ENCODE measurements at places on chromosomes 3 and 15.
A peak's percentile ranks its signal among the peaks of the same experiment; 100 is the strongest.

DNA sequence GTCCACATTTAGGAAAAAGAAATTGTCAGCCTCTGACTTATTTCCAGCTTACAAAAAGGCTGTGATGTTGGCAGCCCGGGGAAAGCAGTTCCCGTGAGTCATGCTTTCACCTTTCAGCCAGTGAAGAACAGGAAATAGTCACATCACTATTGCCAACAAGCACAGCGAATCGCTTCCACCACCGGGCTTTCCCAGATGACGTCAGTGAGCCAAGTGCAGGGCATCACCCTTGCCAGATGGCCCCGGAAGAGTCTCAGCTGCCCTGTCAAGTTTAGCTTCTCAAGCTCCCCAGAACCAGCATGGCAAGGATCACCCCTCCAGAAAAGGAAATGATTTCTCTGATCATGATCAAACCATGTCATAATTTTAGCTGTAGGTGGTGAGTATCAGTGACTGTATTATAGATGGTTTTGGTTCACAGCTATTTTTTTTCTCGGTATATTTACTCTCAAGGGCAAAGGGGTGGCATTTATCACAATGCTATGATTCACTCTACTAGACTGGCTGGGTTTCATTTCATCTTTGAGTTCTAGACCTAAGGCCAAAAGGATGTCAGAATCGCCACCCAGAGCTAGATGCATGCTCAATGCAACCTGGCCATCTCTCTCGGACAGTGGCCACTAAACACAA lies 32.9 kb downstream of the B3GNT5 start:
- DNase-seq = peak; percentile 86

DNA sequence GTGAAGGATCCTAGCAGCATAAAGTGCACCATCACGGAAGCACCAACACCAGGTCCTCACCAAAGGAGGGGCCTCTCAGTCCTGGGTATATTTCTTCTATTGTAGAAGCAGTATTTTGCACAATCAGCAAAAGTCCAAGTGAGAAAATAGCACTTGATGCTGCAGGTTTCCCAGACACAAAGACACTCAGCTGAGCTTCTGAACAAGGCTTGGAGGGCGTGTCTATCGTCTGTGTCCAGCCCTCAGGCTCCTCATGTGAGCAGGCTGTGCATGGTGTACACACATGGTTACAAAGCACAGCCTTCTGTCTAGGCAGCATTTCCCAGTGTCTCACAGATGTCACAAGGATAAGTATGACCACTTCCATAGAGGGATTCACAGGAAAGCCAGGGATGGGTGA lies 98.3 kb upstream of the SPATA12 start:
- DNase-seq = no peak

- DNase-seq = no peak
Measured at GRCh38 chr3:87958289-87958688, 100.5 kb downstream of the CGGBP1 start.

DNA sequence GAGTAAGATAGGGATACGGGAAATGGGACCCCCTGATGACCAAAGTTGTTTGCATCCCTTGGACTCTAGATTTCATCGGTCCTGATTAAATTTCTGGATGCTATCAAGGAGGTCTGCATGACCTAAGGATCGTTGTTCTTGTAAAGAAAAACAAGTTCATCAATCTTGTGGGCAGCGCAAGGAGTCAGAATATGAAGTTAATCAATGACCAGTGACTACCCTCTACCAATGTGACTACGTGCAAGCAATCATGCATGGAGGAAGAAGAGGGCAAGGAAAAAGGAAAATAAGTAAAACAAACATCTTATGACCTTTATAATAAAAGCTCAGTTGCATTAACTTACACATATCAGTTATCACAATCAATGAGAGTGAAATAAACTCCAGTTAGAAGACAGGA lies 139.7 kb downstream of the RTP4 start:
- DNase-seq = no peak

DNA sequence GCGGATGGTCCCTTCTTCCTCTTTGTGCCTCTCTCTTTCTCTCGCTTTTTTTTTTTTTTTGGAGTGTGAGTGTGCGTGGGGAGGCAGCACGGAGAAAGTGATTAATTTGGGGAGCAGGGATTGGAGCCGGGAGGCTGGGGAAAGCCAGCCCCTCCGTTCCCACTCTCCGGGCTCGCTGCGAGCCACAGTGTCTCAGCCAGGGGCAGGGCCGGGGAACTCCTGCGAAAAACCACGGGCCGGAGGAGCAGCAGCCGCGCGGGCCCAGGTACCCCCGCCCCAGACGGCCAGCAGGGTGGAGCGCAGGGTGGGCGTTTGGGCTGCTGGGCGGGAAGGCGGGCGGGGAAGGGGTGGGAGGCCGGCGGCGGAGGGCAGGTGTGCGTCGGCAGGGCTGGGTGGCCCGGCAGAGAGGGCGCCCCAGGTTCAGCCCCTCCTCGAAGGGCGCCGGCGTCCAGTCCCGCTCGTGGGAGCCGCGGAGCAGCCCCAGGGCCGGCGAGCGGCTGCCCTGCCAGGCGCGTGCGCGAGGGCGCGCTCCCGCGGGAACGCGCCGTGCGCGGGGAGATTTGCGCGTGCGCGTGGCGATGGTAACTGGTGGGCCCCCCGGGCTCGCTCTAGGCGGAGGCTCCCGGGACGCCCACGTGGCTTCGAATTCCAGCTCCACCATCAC lies 1.4 kb downstream of the CHL1 start:
- DNase-seq = no peak

GRCh38 chr3:56673781-56674457 lies 9.1 kb downstream of the TASOR start:
- DNase-seq = no peak

GRCh38 chr3:114078126-114078525 lies 21.6 kb downstream of the QTRT2 start:
- no peak for DNase-seq

- no peak for DNase-seq
Measured at GRCh38 chr15:41581110-41581509, 22.1 kb downstream of the TYRO3 start.

- DNase-seq = no peak
Measured at GRCh38 chr3:31878231-31878838, 102.7 kb downstream of the OSBPL10 start.

GRCh38 chr3:158974904-158975303 lies 173.1 kb downstream of the MFSD1 start:
- DNase-seq = no peak

DNA sequence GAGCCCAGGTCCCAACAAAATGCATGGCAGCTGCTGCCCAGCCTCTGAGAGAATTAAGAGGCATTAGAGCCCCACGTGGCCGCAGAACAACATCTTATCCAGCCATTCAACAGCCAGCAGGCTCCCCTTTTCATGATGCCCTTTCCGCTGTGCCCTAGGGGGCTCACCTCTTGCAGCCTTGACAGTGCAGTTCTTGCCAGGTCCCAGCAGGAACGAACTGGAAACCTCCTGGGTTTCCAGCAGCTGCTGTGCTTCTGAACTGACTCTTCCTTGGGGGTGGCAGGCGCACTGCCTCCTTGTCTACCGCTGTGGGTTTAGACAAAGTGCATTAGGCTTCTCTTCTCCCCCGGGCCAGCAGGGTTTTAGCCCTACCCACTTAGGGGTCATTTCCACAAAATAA lies 85.2 kb downstream of the FAM174B start:
- no peak for DNase-seq

DNA sequence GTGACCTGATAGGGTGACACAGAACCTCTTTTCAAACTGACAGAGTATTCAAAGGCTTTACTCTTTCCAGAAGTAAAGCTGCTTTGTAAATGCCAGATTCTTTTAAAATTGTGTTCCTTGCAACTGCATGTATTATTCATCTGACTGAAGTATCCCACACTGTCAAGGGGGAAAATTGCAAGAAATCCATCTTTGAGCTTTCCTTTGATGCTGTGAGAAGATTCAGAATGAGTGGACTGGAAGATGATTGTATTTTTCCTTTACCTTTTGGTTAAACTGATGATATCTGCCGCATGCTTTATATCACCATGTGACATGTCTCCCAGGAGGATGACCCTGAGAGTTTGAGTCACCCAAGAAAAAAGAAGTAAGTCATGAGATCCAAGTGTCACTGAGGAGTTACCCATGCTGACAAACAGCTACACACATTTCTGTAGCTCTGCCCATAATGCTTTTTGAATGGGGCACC lies 250.8 kb upstream of the CBLB start:
- DNase-seq = peak; percentile 17

- no peak for DNase-seq
Measured at GRCh38 chr3:66722675-66723074, 221.9 kb upstream of the LRIG1 start.

- DNase-seq = no peak
Measured at GRCh38 chr3:73192036-73192738, 130.7 kb downstream of the EBLN2 start.

GRCh38 chr15:27706300-27706699 lies 392.8 kb downstream of the OCA2 start:
- no peak for DNase-seq

GRCh38 chr3:117631781-117632180 lies 922.2 kb downstream of the TUSC7 start:
- DNase-seq = no peak

GRCh38 chr15:60844511-60845174 lies 365.7 kb upstream of the ICE2 start:
- peak; percentile 28 for DNase-seq

GRCh38 chr15:29731865-29732264 lies 90.4 kb downstream of the TJP1 start:
- DNase-seq = no peak

- no peak for DNase-seq
Measured at GRCh38 chr3:149020839-149021252, 29.5 kb downstream of the GYG1 start.

DNA sequence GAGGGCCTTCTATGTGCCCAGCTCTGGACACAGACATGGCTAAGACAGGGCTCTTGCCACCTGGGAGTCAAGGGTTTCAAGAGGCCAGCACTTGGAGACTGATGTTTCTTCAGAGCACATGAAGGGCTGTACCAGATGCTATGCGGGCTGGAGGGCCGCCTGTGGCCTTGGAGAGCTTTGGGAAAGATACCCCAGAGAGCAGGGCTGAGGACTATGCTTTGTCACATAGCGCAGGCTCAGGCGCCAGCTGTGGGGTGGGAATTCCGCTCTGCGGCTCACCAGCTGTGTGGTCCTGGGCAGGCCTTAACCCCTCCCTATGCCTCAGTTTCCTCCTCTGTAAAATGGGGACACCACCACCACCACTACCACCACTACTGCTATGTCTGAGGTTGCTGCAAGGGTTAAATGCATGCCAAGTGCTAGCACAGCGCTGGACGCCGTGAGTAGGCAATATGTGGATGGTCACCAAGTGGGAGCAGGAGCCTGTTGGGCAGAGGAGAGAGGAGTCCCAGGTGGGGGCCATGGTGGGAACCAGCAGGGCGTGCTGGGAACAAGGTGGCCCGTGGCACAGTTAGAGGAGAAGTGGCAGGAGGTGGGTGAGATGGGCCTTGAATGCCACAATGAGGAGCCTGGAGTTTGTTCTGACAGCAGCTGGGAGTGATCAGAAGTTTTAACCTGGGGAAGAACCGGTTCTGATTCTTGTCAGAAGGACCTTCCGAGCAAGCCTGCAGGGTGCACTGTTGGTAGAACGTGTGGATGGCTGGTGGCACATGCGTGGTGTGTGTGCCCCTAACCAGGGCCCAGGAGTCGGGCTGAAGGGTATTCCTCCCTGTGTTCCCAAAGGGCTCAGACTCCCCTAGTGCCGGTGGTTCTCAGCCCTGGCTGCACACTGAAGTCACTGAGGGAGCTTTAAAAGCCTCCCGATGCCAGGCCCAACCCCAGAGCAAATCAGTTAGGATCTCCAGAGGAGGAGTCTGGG lies 41.7 kb downstream of the FEM1B start:
- no peak for DNase-seq

DNA sequence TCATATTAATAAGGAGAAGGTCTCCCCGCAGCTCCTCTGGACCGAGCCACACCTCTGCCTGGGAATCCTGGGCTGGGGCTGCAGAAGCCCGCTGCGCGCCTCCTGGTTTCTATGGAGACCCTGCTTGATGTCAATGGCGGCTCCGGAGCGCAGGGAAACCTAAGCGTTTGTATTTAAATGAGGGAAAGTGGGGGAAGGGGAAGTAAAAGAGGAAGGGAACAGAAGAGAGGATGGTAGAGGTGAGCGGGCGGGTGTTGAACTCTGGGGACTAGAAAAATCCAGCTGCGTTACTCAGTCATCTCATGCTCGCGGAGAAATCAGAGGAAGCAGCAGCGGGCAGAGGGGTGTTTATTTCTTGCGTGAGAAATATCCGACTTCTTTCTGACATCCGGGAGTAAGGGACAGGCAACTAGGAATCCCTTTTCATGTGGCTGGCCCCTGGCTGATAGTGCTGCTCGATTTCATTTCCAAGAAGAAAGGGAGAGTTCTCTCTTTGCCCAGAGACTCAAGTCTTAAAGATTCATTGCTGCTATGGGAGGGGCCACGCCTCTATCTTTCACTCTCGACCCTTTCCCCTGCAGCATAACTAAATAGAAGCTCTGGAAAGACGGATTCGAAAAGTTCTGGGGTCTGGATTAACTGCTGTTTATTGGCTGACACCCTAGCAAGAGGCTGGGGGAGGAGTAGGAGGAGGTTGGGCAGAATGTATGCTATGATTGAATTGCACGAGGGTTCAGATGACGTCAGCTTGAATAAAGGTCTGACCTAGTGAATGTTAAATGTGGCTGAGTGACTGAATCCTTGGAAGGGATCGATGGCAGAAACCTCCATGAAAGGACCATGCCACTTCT lies 110.5 kb upstream of the GAP43 start:
- no peak for DNase-seq

- no peak for DNase-seq
Measured at GRCh38 chr3:196596355-196596754, 27.9 kb downstream of the FBXO45 start.

GRCh38 chr3:111542611-111543300 lies 759 bp downstream of the CD96 start:
- DNase-seq = no peak

- no peak for DNase-seq
Measured at GRCh38 chr3:182451871-182452270, 341.4 kb upstream of the ATP11B start.

- no peak for DNase-seq
Measured at GRCh38 chr3:126523745-126524428, at the start of gene CHST13. Gene CHST13 (plus strand): TSS chr3:126524155. CDS start chr3:126524333, 178 bp downstream.

GRCh38 chr3:174783502-174783901 lies 75.6 kb upstream of the NAALADL2 start:
- DNase-seq = no peak

DNA sequence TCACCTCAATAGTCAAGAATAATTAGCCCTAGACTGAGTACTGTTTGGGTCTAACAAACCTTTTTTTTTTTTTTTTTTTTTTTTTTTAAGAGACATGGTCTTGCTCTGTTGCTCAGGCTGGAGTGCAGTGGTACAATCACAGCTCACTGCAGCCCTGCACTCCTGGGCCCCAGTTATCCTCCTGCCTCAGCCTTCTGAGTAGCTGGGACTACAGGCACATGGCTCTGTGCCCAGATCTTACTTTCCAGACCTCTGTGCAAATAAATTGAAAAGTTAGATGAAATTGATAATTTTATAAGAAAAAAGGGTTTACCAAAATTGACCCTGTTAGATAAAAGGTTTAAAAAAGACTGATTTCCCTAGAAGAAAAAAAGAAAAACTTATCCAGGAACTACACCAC lies 79.0 kb downstream of the NR2E3 start:
- no peak for DNase-seq

- DNase-seq = no peak
Measured at GRCh38 chr3:194939949-194940770, 254.5 kb downstream of the FAM43A start.
